ENCODE measurements at places on chromosomes 12 and 14.
A peak's percentile ranks its signal among the peaks of the same experiment; 100 is the strongest.

DNA sequence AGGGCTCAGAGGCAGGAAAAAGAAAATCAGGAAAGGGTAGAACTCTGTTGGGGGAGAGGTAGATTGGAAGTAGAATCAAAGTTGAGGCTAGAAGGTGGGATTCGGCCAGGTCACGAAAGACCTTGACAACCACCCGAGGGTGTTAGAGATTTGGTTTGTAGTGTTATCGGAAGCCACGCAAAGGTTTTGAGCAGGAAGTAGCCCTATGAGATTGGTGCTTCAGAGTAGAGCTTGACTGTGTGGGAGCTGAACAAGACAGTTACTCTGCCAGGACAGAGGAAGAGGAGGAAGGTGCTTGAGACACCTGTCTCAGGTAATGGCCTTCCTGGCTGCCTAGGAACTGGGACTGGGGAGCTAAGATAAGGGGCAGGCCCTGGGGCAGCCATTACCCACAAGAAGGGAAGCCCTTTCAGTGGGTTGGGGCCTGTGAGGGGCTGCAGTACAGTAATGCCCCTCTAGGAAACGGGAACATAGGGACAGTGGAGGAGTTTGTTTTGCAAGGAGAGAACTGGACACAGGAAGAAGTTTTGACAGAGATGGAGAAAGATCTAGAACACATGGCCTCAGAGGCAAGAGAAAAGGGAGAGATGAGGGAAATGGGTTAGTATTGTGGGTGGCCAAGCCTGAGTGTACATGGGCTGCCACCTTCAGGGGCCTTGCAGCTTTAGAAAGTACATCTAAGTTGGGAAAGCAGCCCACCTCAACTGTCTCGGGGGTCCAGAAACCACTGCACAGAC lies 73.5 kb downstream of the RIN3 start:
- peak; percentile 51 for DNase-seq

DNA sequence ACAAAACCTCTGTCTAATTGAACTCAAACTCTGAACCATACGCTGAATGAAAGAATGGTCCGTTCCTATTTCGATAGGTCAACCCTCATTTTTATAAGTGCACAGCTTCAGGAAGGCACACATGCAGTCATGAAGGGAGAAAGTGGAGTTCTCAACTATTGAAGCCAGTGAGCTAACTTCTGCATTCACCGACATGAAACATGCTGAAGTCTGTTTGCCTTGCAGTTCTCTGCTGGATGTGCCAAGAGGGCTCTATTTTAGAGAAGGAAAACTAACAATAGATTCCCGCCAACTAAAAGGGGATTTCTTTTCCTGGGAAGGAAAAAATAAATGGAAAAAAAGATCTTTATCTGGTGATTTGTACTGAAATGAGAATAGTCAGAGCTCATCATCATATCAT lies 191.0 kb upstream of the PLEKHG7 start:
- DNase-seq: peak; percentile 66

DNA sequence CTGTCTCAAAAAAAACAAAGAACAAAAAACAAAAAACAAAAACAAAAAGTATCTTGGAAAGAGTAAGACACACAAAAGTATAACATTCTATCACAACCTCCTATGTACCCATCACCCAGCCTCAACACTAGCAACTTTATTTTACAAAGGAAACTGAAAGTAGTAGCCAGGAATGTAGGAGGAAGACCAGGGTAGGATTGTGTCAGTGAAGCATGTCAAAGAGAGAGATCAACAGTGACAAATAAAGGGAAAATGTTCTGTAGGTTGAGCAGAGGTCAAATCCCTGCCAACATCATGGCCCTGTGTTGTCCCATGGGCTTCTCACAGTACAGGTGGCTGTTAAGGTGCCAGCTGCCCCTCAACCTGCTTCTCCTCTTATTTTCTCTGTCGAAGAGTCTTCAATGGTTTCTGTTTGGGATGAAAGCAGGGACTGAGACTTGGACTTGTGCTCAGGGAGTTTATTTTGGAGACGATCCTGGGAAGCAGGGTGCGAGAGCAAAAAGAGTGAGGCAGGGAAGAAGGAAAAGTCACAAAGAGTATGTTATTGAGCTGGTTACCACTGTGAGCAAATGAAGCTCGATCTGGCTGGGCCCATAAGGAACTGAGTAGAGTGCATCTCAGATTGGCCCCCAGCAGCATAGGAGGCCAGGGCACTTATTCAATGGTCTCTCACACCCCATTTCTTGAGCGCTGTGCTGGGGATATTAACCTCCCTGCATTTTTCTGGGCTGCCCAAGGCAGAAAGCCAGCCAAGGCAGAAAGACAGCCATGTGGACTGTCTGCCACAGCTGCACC lies 29.4 kb upstream of the CTDSP2 start:
- no peak for DNase-seq

- no peak for DNase-seq
Measured at GRCh38 chr14:78486081-78486480, 315.9 kb downstream of the NRXN3 start.

DNA sequence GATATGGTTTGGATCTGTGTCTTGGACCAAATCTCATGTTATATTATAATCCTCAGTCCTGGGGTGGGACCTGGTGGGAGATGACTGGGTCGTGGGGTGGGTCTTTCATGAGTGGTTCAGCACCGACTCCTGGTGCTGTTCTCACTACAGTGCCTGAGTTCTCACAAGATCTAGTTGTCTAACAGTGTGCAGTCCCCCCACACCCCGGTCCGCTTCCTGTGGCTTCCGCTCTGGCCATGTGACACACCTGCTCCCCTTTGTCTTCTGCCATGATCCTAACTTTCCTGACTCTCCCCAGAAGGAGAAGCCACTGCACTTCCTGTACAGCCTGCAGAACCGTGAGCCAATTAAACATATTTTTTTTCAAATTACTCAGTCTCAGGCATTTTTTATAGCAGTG lies 1262.2 kb downstream of the TMEM121 start:
- no peak for DNase-seq

- no peak for DNase-seq
Measured at GRCh38 chr14:58769011-58769643, 131.4 kb downstream of the DACT1 start.

- no peak for DNase-seq
Measured at GRCh38 chr12:80257920-80258319, 158.6 kb downstream of the OTOGL start.

- no peak for DNase-seq
Measured at GRCh38 chr12:49556391-49557186, 11.4 kb downstream of the MCRS1 start.

DNA sequence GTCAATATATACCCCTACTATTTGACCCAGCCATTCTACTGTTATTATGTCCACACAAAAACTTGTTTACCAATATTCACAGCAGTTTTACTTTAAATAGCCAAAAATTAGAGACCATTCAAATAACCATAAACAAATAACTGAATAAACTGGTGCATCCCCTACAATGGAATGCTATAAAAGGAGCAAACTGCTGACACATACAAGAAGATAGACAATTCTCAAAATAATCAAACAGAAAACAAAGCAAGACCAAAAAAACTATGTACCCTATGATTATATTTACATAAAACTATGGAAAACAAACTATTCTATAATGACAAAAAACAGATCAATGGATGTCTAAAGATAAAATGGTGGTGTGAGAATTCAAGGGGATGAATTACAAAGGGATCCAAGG lies 54.4 kb downstream of the RALGAPA1 start:
- no peak for DNase-seq

DNA sequence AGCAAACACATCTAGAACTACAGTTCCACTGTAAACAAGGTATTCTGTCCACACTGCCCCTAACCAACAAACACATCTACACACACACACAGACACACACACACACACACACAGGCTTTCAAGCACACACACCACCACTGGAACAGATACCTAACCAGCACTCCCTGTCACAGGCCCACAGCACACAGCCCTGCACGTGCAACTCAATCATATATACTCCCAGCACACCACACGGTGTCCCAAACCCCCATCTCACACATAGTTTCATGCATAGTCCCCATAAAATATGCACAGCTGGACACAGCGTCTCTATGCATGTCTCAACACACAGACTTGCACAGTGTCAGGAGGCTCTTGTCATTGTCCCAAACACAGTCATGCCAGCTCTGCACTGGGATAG lies 27.6 kb downstream of the KRT8 start:
- no peak for DNase-seq

DNA sequence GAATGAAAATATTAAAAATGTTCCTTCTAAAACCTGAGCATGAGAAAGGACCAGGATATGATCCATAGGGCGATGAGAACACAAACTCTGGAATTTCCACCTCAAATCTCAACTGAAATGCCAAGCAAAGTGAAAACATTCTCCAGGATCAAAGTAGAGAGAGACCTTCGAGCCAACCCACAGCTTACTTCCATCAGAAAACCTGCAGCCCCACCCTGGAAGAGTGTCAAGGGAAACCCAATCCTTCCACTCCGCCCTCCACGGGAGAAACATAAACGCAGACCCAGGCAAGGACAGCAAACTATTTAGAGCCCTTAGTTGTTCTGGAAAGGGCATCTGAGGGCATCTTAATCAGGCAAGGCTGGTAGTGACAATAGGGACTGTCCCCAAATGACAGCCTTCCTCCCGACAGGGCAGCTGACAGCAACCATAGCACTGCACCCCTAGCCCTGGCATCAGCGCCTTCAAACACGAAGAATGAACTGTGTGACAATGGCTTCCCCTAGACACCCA lies 21.8 kb downstream of the SLC15A4 start:
- DNase-seq: no peak

DNA sequence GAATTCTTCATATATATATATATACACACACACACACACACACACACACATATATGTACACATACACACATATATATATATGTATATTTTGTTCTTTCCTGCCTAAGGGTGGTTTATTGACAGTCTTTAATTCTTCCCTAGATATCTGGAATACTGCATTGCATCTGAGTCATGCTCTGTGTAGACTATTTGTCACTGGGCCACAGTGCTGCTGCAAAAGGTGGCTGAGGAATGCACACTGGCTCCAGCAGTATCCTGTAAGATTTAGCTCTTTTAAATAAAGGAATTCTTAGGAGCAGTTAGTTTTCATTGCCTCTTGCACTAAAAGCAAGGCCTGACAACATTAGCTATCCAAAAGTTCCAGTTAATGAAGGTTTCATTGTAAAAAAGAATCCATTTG lies 200.9 kb downstream of the APAF1 start:
- DNase-seq: no peak

DNA sequence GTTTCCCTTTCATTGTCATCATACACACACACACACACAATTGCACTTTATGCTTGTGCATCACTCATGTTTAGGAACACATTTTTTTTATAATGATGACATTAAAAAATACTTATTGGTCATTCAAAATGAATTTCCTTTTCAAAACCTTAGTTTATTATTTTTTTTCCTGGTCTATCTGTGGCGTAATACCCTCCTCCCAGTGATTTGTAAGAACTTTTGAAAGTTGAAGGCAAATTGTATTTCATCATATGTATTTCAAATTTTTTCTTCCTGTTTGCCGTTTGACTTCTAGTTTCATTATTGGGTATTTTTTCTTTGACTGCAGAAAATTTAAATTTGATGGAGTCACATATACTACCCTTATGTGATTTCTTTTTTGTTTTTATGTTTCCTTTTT lies 2.5 kb upstream of the LRRK2 start:
- peak; percentile 86 for DNase-seq

GRCh38 chr12:27709932-27710591 lies 570 bp upstream of the MRPS35 start:
- DNase-seq: peak; percentile 37

DNA sequence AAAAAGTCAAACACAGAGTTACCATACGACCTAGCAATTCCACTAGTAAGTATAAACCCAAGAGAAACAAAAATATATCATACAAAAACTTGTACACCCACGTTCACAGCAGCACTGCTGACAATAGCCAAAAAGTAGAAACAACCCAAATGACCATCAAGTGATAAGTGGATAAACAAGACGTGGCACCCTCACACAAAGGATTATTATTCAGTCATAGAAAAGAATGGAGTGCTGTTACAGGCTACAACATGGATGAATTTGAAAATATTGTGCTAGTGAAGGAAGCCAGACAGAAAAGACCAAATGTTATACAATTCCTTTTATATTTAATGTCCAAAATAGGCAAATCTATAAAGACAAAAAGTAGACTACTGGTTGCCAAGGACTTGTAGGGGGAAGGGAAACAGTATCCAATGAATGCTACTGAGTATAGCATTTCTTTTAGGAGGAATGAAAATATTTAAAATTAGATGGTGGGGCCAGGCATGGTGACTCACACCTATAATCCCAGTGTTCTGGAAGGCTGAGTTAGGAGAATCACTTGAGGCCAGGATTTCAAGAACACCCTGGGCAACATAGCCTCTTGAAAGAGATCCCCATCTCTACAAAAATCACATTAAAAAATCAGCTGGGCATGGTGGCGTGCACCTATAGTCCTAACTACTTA lies 41.9 kb downstream of the SPTLC2 start:
- DNase-seq: no peak

DNA sequence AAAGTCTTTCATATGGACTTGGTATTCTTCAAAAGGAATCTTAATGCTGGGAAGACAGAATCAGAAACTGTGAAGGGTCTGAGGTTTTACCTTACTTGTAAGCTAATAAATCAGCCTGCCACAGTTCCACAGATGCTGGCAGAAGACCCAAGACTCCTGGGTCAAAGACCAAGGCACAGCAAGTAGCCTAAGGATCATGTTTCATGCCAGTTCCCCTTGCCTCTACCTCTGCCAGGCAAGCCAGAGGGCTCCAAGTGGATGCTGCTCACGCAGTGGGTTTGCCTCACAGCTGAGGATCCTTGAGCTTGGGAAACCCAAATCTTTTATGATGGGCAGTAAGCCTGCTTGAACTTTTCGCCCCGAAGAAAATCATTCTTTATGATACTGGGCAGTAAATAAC lies 15.2 kb upstream of the RXYLT1 start:
- DNase-seq: no peak

DNA sequence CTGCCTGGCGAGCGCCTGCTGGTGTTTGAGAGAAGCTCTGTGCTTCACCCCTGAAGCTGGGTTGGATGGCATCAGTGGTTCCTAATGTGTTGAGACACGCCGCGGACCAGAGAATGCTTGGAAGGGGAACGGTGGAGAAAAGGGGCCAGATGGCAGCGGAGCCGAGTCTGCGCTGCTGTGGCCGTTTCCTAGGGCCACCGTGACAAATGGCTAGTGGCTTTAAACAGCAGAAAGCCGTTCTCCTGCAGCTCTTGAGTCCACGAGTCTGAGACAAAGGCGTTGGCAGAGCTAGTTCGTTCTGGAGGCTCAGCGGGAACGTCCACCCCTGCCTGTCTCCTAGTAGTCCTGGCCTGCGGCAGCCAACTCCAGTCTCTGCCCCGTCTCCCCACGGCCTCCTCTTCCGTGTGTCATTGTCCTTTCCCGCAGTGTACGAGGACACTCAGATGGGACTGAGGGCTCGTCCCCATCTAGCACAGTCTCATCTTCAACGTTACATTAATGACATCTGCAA lies 103.6 kb downstream of the ADGRD1 start:
- DNase-seq: no peak
